ENCODE measurements at places on chromosomes 11 and 22.

DNA sequence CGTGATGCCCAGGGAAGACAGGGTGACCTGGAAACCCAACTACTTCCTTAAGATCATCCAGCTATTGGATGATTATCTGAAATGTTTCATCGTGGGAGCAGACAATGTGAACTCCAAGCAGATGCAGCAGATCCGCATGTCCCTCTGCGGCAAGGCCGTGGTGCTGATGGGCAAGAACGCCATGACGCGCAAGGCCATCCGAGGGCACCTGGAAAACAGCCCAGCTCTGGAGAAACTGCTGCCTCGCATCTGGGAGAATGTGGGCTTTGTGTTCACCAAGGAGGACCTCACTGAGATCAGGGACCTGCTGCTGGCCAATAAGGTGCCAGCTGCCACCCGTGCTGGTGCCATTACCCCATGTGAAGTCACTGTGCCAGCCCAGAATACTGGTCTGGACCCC is 43.5 kb upstream of the DAGLA start:
- DNase-seq = no peak

GRCh38 chr11:84833488-84834088 is 793.6 kb downstream of the DLG2 start:
- no peak for DNase-seq

DNA sequence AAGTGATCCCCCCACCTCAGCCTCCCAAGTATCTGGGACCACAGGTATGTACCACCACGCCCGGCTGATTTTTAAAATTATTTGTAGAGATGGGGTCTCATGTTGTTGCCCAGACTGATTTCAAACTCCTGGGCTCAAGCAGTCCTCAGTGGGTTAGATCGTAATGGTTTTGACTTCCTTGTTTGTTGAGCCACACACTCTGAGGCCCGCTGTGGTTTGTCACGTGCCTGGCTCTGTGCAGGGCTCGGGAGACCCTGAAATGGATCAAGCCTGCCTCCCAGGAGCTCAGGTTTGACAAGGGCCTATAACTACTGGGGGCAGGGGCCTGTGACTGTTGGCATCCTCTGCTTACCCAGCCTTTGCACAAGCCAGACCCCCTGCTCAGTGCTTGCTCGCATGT is 68.1 kb downstream of the MPPED1 start:
- no peak for DNase-seq

DNA sequence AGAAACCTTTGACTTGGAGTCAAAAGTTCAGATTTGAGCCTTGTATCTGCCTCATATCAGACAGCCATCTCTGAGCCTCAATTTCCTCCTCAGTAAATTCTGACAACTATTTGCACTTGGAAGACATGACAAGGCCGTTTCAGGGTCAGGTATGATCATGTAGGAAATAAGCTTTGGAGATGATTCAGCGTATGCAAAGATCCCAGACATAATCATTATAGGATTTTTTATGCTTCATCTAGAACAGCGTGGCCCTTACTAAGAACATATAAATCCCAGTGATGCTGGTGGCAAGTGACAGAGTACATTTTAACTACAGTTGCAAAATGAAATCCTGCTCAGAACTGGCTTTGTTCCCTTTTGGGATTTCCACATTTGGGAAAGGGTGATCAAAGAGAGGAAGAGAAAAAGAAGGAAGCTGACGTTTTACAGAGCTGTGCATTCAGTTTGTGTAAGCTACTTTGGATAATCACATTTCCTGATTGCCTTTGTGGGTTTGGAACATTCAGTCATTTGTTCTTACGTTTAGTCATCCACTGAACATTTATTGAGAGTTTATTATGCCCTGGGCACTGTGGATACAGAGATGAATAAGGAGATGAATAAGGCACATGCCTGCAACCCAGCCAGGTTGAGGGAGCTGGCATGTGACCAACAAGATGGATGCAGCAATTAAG is 81.9 kb upstream of the HEPHL1 start:
- no peak for DNase-seq

- DNase-seq = no peak
Observed at GRCh38 chr11:111718859-111719258, 47.3 kb downstream of the PPP2R1B start.

DNA sequence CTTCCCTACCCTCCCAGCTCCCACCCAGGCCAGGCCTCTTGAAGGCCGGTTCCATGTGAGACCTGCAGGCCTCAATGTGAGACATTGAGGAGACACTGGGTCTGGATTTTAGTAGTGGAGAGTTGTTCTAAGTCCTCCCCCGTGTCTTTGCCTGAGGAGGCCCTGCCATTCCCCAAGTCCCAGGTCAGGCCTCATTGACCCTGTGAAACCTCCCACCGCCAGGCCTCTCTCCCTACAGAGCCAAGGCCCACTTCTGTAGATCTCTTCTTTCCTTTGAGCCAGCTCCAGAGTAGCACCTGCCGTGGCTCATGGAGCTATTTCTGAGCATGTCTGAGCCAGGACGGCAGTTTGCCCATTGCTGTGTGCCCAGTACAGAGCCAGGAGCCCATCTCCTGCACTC is 1419.6 kb downstream of the TBC1D22A start:
- no peak for DNase-seq

DNA sequence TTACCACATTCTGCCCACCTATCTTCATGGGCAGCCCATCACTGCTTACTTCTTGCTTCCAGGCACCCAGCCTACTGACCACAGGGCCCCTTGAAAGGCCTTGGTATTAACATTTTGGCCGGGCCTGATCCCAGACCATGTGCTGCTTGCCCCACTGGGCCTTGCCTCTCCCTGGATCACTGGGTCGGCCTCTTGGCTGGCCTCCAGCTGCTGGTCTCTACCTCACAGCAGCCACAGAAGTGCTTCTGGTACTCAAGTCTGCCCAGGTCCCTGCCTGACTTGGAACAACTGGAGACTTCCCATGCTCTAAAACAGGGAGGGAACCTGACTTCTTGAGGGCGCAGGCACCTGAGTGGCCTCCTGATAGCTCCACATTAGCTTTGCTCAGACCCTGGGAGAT is 63.6 kb downstream of the THAP12 start:
- DNase-seq = no peak

GRCh38 chr11:60984636-60985035 is 13.2 kb downstream of the CD6 start:
- DNase-seq = no peak

GRCh38 chr11:65911682-65912568 is 6.9 kb downstream of the C11orf68 start:
- no peak for DNase-seq

DNA sequence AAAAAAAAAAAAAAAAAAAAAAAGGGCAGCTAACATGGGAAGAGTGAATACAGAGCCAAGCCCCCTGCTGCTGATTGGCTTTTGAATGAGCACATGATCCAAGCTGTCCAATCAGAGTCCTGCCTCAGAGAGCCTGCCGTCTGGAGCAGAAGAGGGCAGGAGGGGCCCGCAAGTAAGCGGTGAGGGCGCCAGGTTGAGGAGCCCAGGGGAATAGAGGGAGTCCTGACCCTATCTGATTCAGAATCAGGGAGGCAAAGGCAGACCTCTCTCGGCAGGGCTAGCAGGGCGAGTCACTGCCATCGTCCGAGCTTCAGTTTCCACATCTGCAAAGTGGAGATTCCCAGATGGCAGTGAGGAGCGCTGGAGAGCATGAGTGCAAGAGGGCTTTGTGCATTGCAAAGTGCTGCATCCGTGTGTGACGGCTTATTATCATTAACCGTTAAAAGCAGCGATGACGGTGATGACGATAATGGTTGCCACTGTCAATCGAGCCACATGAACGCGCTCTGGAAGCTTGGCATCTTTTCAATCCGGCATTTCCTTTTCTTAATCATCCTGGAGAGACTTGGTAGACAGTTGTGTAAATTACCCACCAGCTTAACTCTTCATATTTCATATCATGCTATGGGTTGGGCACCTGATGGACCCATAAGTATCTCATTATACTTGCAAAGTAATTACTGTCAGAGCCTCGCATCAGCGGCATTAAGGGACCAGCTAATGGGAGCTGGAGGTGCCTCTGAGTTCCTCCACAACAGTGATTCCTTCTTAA is 68.6 kb upstream of the ATXN10 start:
- no peak for DNase-seq

DNA sequence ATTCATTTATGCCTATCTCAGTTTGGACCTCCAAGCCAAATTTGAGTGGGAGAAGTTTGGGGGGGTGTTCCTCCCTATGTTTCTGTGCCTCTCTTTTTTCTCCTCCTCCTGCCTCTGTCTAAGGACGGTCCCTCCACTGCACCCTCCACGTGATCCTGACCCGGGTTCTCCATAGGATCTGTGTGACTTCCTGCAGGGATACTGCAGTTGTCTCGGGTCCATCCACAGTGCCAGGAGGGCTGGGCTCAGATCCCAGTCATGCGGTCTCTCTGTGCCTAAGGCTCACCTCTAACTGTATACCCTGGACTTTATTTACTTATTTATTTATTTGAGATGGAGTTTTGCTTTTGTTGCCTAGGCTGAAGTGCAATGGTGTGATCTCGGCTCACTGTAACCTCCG is 1354.5 kb downstream of the BRD1 start:
- no peak for DNase-seq

GRCh38 chr11:59783632-59784090 is 26.9 kb downstream of the MRPL16 start:
- DNase-seq = no peak

DNA sequence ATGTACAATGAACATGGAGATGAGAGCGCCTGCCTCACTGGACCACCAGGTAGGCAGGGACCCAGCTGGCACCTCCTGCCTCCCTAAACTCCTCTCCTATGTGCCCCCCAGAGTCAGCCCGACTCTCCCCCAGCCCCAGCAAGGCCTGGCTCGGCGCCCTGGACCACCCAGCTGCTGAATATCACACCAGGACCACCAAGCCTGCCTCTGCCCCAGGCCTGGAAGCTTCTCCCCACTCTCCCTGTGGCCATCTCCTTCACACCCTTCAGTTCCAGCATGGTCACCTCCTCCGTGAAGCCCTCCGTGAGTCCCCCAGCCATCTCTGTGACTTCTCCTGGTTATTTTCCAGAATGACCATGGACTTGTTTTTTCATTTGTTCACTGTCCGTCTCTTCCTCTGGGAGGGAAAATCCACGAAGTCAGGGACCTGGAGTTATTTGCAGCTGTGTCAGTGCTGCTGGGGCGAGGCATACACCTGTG is 6.4 kb upstream of the LSP1 start:
- DNase-seq = no peak

DNA sequence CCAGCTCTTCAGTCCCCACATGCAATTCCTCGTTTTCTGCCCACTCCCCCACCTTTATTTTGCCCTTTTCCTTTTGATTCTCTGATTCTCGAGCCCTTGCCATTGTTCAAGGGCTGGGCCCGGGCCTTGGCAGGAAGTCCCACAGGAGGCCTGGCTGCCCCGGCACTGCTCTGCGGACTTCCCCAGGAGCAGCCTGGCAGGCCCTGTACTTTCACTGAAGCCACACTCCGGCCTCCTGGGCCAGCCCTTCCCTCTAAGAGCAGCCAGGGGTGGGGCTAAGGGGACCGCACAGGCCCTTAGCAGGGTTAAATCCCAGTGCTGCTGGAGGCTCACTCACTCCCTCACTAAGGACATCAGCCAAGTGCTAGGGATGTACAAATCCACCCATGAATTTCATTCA is 4.1 kb downstream of the LRRC32 start:
- no peak for DNase-seq

- peak; percentile 82 for DNase-seq
Observed at GRCh38 chr22:44735518-44736428, 16.6 kb upstream of the ARHGAP8 start.

- no peak for DNase-seq
Observed at GRCh38 chr22:46098525-46099475, 51.5 kb upstream of the PPARA start.

- DNase-seq = no peak
Observed at GRCh38 chr11:9562716-9563115, 10.8 kb upstream of the WEE1 start.
